CD4-positive, alpha-beta T cell treated with Interleukin-12 subunit alpha and Interleukin-12 subunit beta, for 1 hour (primary cell): ENCODE measurements at places on chromosomes 6 and 20.

GRCh38 chr6:161048641-161049040, 57.1 kb downstream of the MAP3K4 start:
- DNase-seq = no peak

DNA sequence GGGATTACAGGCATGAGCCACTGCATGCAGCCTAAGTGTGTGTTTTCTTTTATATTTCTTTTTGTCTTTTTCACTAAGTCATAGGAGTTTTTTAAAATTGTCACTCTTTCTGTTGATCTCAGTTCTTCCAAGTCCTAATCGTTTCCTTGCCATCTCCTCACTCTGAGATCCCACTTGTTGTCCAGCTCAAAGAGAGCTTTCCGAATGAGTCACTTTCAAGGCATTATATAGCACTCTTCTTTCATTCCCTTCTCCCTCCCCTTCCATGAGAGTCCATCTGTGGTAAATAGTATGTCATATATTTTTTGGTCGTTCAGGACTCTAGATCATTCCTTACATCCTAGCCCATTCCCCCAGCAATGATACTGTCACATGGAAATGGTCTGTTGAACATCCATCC, 4.3 kb downstream of the VAPB start:
- DNase-seq = no peak

DNA sequence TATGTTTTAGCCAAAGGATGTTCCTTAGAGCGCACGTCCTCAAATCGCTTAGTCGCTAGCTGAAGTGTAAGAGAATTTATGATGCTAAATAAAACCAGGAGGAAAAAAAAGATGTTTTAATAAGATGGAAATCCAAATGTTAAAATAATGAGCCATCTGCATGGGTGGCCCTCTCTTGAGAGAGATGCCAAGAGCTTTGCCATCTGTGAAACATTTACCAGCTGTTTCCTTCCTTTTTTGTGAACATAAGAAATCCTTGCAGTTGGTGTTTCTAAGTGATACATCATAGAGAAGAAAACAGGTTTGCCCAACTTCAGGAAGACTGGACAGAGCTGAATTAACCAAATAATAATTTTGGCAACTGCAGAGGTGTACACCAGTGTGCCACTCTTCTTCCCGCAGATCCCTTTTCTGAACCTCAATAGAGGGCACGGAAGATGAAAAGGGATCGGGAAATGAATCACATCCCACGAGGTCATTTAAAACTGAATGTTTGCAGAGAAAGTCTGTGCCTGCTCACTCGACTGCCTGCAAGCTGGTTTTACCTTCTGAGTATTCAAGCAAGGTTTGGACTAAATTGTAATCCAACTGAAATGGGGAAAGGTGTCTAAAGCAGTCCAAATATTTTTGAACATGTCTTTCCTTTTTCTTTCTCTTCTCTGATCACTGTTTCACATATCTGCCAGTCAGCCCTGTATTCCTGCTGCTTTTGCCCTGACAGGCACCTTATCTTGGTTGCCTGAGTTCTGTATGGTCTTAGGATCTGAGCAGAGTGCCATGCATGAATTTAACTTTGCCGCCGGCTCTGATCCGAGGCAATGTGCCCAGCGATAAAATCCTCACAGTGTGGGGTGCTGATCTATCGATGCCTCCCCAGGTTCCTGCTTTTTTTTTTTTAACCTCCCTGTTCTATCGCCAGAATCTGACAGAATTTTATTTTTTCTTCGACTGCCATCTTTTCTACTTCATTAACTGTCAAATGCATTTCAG, 35.5 kb upstream of the TSHZ2 start:
- DNase-seq = no peak

GRCh38 chr6:35148167-35148741, 7.1 kb upstream of the TCP11 start:
- DNase-seq = no peak

DNA sequence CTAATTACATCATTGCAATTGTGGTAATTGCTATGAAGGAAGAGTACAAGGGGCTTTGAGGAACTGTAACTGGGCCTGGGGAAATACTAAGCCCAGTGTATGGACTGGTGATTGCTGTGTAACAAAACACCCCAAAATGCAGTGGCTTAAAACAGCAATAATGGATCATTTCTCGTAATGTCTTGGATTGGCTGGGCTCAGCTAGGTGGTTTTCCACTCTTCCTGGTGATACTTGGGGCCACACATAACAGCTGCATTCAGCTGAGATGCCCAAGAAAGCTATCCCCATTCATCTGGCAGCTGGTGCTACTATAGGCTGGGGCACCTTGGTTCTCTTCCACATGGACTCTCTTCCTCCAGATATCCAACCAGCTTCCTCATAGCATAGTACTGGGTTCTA, 150.3 kb downstream of the EYA2 start:
- DNase-seq = no peak

DNA sequence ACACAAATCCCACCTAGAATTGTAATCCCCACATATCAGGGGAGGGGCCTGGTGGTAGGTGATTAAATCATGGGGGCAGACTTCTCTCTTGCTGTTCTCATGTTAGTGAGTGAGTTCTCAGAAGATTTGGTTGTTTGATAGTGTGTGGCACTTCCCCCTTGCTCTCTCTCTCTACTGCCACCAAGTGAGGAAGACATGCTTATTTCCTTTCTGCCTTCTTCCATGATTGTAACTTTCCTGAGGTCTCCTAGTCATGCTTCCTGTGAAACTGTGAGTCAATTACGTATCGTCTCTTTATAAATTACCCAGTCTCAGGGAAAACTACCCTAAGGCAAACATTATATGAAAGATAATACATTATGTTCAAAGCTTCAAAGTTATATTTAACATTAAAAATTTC, 1297.5 kb upstream of the CITED2 start:
- no peak for DNase-seq

DNA sequence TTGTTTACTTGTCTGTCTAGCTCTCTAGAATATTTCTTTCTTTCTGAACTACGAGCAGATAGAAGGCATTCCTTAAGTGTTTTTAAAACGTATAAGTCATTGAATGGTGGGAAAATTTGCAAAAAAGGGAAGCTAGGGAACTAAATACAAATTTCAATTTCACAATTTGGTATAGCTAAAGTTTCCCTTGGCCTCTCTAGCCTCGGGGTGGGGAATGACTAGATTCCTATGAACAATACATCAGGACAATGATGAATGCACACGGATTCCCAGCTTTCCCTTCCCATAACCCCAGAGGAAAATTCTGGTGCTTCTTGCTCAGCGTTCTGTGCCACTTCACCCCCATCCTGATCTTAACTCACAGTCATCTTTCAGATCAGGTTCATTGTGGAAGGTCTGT, 113.3 kb upstream of the ASF1A start:
- DNase-seq = no peak

- DNase-seq = peak; percentile 60
Measured at GRCh38 chr6:158816803-158817727, 2.1 kb downstream of the EZR start.

DNA sequence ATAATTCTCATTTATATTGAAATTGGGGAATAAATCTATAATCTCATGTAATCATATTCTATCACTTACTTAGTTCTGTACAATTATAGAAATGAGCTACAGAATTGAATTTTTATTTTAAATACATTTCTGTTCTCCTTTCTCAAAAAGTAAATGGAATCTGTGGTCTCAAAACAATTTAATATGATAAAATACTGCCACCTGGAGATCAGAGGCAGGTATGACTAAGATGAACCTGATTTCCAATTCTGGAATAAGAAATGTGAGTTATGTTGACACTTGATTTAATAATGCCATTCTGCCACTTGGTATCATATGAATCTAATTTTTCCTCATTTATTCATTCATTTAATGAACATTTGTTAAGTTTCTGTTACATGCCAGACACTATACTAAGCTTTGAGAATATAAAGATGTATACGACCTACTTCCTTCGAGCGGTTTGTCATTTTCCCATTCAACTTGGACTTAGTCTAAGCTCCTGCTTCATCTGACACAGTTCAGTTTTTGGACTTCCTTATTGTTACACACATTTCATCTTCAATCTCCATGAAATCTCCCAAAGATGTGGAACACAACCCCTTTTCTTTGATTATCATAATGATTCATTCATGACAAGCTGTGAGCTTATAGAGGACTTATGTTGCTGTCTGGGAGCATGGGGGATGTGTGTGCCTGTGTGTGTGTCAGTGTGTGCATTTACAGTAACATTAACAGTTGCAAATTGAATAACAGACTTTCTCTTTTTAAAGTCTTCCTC, 7.5 kb upstream of the CCDC28A start:
- peak; percentile 51 for DNase-seq

DNA sequence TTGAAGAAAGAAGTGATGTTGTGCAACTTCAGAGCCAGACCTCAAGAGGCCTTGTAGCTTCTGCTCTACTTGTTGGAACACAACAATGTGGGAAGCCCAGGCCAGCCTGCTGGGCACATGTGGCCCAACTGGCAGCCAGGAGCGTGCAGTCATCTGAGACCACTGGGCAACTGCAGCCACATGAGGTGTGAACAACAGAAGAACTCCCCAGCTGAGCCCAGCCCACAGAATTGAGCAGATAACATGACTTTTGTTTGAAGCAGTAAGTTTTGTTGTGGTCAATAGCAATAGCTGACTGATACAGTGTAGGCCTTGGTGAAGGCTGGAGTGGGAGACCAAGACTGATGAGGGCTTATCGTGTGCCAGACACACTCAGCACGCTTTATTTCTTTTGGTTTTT, 8.6 kb upstream of the ADAM33 start:
- no peak for DNase-seq

GRCh38 chr6:161038229-161039031, 46.9 kb downstream of the MAP3K4 start:
- DNase-seq = no peak

GRCh38 chr6:33719326-33719987, 8.0 kb upstream of the UQCC2 start:
- no peak for DNase-seq

- no peak for DNase-seq
Measured at GRCh38 chr20:7362601-7363000, 577.7 kb downstream of the HAO1 start.

GRCh38 chr6:113649880-113650609, 207.1 kb upstream of the MARCKS start:
- DNase-seq = no peak

DNA sequence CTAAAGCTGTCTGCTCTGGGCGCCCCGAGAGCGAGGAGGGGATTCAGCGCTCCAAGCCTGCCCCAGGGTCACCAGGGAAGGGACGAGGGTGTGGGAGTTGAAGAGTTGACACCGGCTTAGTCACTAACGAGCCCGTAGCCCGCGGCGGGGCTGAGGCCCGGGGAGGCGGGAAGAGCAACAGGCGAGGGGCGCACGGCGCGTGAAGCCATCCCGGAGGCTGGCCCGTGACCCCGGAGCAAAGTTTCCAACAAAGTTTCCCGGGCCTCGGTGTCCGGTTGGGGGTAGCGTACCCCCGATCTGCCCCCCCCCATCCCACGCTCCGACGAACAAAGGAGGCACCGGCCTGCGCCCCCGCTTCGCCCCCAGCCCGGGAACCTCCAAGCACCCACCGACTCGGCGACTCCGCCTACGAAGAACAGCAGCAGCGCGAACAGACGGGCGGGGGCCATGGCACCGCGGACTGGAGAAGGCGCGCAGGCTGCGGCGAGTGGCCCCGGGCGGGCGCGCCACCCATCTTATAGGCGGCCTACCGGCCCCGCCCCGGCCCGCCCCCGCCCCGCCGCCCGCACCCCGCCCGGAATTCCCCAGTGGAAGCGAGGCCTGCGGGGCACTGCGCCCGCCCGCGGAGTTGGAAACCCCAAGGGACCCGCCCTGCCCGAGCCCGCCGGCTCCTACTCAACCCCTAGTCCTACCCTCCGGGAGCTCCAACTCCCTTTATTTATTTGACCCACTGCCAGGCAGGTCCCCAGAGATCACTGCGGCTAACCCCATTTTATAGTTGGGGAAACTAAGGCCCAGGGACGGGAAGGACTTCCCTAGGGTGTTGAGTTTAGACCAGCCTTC, at the start of gene SDC4:
TSS of gene SDC4 (minus strand) at position 489 of the 843 bp plus-strand sequence. CDS start at position 449, 40 bp downstream.
- peak; percentile 77 for DNase-seq

GRCh38 chr6:12012038-12012557, at the start of gene HIVEP1:
TSS of gene HIVEP1 (plus strand) at chr6:12012312. CDS start at chr6:12015629, 3,317 bp downstream.
- DNase-seq = no peak

- no peak for DNase-seq
Measured at GRCh38 chr6:143607974-143608373, 69.8 kb upstream of the PHACTR2 start.

GRCh38 chr20:48096212-48096875, 311.1 kb upstream of the SULF2 start:
- DNase-seq = no peak
